ENCODE measurements at places on chromosomes 6 and 20.
A peak's percentile ranks its signal among the peaks of the same experiment; 100 is the strongest.

DNA sequence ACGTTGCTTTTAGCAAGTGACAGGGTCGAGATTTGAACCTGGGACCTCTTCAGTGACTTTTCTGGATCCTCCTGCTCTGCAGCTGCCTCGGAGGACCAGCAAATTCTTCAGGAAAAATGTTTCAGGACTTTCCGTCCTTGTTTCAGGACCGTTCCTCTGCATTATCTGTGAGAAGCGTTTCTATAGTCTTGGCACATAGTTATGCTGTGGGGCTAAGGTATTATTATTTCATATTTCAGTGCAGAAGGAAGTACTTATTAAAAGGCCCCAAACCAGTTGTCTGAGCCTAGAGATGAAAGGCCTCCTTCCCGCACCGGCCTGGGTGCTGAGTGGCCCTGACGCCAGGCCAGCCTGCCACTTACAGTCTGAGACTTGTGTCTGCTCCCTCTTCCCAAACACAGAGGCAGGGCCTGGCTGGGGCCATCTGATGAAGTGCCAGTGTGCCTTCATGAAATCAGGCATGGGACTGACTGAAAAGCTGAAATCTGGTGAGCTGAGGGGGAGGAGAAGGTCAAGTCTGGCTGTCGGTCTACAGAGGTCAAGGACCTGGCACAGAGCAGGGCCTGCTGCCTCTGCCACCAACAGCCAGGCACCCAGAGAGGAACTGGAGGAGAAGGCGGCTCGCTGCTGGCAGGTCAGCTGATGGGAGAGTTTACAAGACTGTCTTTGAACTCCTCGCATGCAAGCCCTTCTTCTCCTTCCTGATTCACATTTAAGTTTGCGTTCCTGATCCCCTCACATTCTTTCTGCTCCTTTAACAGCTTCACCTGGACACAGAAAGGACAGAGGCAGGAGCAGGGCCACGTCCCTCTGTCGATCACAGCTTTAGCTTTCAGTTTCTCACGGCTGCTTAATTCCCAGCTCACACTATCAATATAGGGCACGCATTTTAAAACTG, 8.9 kb upstream of the QKI start:
- peak; percentile 30 for DNase-seq

DNA sequence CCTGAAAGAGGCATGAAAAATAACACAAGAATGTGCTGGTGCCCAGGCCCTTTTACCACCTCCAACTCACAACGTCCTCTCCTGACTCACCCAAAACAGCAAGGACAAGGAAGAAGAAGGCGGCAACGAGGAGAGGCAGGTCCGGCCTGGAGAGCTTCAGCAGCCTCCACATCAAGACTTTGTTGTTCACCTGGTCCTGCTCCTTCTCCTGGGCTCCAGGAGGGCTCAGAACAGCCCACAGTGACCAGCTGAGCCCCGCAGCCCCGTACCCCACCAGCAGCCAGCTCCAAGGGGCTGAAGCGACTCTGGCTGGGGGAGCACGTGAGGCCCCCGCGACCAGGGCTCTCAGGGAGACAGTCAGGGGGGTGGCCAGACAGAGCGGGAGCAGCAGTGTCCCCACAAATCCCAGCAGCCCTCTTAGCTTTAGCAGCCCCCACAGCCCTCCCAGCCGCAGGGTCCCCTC, 857 bp downstream of the TAP2 start:
- no peak for DNase-seq

DNA sequence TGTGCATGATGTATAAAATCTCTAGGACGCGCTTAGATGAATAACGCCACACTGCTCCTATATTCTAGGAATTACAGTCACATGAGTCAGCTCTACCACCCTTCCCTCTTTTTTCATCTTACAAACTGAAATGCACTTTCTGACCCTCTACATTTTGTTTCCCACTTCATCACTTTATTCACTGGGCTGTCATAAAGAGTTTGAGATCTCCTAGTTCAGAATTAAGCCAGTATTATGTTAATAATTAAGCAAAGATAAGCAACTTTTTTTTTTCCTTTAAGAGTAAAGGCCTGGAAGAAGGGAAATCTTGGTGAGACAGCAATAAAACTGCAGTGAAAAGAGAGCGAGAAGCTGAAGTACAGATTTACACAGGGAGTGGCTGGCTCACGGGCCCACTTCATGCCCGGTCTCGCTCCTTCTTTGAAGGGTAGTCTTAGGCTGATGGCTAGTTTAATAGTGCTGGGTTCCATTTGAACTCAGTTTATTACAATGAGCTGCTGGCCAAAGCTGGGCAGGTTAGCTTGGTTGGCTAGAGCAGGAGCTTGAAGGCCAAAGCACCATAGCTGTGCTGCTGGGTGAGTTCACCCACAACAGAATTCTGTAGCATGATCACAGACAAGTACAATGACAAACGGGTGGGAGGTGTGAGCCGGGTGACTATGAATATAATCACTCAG, 110.6 kb downstream of the MAP7 start:
- no peak for DNase-seq

DNA sequence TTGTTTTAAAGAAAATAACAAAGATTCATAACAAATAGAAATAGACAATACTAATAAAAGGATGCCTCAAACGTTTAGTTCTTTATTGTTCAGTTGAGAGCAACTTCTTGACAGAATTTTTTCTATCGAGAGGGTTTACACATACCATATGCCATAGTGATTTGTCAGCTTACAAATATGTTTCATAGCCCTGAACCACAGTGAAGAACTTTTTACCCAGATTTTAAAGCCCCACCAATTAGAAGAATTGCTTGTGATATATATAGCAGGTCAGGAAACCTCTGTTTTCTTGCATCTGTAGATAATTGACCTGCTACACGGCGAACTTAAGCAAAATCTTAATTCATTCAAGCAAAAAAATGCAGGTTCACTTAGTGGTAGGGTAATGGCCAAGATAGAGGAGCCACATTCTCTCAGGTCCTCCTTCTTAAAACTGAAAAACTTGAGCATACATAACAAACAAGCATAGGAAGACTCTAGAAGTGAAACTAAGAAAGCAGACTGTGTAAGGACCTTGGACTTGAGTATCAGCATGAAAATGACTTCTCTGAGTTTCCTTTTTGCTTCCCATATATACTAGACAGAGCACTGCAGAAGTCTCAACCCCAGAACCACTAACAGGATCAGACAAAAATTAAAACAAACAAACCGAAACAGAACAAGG, 39.5 kb downstream of the CRISP1 start:
- no peak for DNase-seq

DNA sequence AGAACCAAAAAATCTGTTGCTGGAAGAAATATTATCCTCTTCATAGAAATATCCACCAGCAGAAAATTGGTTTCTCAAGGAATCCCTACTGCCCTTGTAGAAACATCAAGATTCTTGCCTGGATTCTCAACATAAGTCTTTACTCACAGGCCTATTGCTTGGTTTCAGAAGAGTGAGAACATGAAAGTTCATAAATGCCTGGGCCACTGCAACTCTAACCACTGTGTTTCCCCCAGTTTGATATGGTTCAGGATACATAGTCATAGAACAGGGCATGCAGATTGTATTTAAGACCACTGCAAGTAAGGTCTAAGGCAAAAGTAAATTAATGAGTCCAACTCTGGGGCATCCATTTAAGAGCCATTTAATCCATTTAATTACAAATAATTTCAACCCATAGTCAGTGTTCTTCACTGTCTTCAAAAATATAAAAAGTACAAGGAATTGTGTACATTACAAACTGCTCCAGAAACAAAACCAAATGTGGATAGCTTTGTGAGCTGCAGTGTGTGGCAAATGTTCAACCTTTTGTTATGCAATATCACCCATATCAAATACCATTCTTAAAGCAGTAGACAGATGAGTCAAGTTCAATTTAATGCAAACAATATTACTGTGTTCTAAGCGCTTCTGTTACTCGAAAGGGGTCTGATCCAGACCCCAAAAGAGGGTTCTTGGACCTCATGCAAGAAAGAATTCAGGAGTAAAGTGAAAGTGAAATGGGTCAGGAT, 83.3 kb downstream of the OPRM1 start:
- no peak for DNase-seq

DNA sequence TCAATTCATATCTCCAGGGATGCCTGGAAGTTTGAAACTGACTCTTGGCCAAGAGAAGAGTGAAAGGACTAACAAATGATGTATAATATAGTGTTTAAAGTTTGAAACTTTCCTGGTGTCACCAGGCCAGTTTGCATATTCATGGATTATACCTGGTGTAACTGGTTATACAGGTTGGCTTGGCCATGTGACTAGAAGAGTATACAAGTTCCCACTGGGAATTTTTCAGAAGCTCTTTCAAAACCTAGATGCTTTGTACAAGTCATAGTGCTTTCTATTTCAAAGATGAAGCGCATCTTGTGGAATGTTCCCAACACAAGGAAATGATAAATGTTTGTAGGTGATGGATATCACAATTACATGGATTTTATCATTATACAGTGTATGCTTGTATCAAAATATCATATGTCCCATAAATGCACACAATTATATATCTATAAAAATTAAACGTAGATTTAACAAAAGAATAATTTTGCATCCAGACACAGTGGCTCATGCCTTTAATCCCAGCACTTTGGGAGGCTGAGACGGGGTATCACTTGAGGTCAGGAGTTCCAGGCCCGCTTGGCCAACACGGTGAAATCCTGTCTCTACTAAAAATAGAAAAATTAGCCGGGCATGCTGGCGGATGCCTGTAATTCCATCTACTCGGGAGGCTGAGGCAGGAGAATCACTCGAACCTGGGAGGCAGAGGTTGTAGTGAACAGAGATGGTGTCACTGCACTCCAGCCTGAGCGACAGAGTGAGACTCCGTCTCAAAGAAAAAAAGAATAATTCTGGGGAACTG, 1420.2 kb downstream of the GRIK2 start:
- DNase-seq: no peak

DNA sequence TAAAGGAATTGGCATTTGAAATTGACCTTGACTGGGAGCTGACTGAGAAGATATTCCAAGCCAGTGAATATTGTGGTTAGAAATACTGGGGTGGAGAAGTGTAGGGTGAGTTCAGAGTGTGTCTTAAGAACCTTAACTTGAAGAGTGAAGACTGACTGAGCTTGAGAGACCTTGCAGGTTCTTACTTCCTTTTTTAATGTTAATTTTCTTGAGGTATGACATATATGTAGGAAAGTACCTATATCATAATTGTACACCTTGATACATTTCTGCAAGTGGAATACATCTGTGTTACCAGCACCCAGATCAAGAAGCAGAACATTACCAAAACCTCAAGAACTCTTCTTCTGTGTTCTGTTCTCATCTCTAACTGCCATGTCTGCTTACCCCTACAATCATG, 11.0 kb downstream of the DHX35 start:
- DNase-seq: no peak

DNA sequence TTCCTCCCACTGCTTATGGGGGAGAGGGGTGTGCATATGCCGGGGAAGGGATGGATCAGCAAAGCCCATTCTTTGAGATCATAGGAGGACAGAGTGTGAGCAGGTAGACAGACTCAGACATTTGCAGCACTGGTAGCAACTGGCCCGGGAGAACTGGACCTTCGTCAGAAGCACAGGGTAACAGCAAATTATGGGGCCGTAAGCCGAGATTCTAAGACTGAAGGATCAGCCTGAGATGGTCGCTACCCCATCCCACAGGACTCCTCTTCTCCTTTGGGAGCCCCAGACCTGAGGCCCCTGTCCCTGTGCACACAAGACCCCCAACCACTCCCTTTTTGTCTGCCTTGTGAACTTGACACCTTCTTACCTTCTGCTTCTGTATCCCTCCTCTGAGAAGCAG, 106.5 kb downstream of the TOX2 start:
- DNase-seq: no peak

- DNase-seq: no peak
Observed at GRCh38 chr20:21982559-21982958, 277.1 kb downstream of the PAX1 start.

- no peak for DNase-seq
Observed at GRCh38 chr6:72420409-72420808, 201.5 kb upstream of the KCNQ5 start.

DNA sequence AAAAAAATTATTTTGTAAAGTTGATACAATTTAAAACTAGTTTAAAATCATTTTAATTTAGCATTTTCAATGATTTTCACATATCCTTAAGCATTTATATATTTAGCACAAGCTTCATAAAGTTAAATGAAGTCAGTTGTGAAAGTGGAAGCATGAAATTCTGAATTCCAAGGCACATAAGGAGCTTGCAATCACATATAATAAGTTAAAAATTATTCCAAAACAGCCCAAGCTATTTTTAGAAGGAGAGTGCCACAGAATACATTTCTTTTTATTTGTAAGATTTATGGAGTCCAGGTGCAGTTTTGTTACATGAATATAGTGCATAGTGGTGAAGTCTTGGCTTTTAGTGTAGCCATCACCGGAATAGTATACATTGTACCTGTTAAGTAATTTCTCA, 3.2 kb upstream of the LGSN start:
- no peak for DNase-seq

GRCh38 chr6:157029980-157030690, 253.0 kb downstream of the ARID1B start:
- DNase-seq: no peak

DNA sequence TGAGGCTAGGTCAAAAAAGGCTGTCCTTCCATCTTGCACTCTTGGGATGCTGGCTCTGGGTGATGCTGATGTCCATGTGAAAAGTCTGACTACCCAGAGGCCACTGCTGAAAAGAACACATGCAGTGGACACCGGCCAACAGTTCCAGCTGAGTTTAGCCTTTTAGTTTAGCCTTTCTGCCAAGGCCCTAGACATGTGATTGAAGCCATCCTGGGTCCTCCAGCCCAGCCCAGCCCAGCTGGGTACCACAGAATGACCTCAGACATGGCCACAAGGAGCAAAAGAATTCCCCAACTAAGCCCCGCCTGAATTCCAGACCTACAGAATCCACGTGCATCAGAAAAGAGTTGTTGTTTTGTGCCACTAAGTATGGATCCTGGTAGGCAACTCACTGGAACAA, 17.4 kb downstream of the PIGT start:
- DNase-seq: no peak

DNA sequence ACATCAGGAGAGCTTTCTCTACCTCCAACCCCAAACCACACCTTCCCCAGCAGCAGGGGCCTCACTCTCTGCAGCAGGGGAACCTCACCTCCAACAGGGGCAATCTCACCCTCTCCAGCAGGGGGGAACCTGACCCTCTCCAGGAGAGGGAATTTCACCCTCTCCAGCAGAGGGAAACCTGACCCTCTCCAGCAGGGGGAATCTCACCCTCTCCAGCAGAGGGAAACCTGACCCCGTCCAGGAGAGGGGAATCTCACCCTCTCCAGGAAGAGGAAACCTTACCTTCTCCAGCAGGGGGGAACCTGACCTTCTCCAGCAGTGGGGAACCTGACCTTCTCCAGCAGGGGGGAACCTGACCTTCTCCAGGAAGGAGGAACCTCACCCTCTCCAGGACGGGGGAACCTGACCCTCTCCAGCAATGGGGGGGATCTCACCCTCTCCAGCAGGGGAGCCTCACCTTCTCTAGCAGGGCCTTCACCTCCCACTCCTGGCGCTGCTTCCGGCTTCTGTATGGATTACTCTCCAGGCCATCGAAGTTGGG, 3.1 kb downstream of the B3GALT4 start:
- DNase-seq: no peak

- DNase-seq: no peak
Observed at GRCh38 chr6:14645841-14646240, 528.3 kb downstream of the CD83 start.
